ENCODE measurements at places on chromosomes 16 and 17. TPM values are rescaled to one million over a fixed set of nuclear protein-coding genes. Genes with fewer than 3 reads are reported as not detected.
A peak's percentile ranks its signal among the peaks of the same experiment; 100 is the strongest.

- DNase-seq = no peak
- H3K4me1 ChIP-seq = no peaks in the 10 kb centered on the region
- no peaks in the 10 kb centered on the region for H3K36me3 ChIP-seq
- no peaks in the 10 kb centered on the region for H3K27me3 ChIP-seq
- H3K27ac ChIP-seq = no peak overlapping the region
- H3K4me3 ChIP-seq = no peak overlapping the region
Measured at GRCh38 chr16:20402651-20403050, 1.9 kb downstream of the PDILT start.

GRCh38 chr17:73434154-73434553 lies 122.4 kb upstream of the CDC42EP4 start:
- H3K36me3 ChIP-seq = no peaks in the 10 kb centered on the region
- H3K27me3 ChIP-seq = no peaks in the 10 kb centered on the region
- H3K27ac ChIP-seq = no peak overlapping the region
- no peaks in the 10 kb centered on the region for H3K4me1 ChIP-seq
- DNase-seq = no peak
- no peak overlapping the region for H3K4me3 ChIP-seq

- no peaks in the 10 kb centered on the region for H3K36me3 ChIP-seq
- H3K4me3 ChIP-seq = no peak overlapping the region
- no peaks in the 10 kb centered on the region for H3K27me3 ChIP-seq
- no peaks in the 10 kb centered on the region for H3K4me1 ChIP-seq
Measured at GRCh38 chr16:55010492-55011160, 80.0 kb downstream of the IRX5 start.

NACA2 gene
- total RNA-seq = not detected

- H3K27me3 ChIP-seq = no peaks in the 10 kb centered on the region
- H3K27ac ChIP-seq = no peak overlapping the region
- no peaks in the 10 kb centered on the region for H3K4me1 ChIP-seq
- no peaks in the 10 kb centered on the region for H3K36me3 ChIP-seq
- no peak for DNase-seq
- no peak overlapping the region for H3K4me3 ChIP-seq
Measured at GRCh38 chr16:2273931-2274330, 6.0 kb upstream of the RNPS1 start.

DNA sequence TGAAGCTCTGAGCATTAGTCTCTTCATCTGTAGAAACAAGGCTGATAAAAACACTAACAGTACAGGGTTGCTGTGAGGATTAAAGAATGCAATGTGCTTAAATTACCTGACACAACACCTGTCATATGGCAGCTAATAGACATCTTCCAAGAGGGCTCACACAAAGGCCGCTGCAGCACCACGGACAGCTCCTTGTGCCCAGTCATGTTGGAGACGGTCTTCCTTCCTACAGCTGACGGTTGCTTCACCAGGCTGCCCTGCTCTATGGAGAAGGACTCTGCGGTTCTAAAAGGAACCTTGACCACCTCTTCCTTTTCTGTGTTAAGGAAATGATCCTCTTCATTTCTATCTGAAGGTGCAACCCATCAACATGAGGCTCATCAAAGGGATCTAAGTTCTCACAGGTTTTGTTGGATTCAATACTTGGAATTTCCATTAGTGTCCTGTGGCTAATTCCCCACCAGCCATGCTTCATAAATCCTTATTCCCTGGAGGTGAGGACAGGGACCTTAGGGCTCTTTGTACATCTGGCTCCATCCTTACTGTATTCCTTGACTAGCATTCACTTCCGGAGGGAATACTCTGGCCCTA lies 138.9 kb upstream of the CES5A start:
- peak; percentile 6 for DNase-seq
- no peaks in the 10 kb centered on the region for H3K4me1 ChIP-seq
- no peak overlapping the region for H3K27ac ChIP-seq

DNA sequence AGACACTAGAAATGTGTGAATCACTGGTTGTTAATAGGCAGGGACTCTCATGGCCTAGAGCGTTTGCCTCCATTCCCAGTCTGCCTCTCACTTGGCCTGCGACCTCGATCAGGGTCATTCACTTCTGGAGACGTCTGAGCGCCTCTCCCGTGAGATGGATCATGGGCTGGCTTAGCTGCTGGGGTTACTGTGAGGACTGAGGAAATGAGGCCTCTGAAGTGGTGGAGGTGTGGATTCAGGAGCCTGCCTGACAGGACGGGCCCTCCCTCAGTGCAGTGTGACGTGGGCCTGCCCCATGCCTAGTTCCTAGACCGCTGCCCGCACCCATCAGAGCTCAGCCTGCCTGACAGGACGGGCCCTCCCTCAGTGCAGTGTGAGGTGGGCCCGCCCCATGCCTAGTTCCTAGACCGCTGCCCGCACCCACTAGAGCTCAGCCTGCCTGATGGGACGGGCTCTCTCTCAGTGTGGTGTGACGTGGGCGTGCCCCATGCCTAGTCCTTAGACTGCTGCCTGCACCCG lies 61.9 kb downstream of the BANP start:
- no peak overlapping the region for H3K4me3 ChIP-seq
- DNase-seq = no peak
- H3K27ac ChIP-seq = no peak overlapping the region
- peaks cover 2% of the 10 kb centered on the region for H3K36me3 ChIP-seq
- no peaks in the 10 kb centered on the region for H3K4me1 ChIP-seq
- H3K27me3 ChIP-seq = no peaks in the 10 kb centered on the region

GRCh38 chr17:8611137-8611536 lies 19.4 kb downstream of the MYH10 start:
- peak; percentile 22 for DNase-seq
- H3K36me3 ChIP-seq = no peaks in the 10 kb centered on the region
- H3K4me1 ChIP-seq = no peaks in the 10 kb centered on the region
- no peak overlapping the region for H3K4me3 ChIP-seq
- no peak overlapping the region for H3K27ac ChIP-seq

SPECC1 gene
- 15.0 TPM for total RNA-seq

DNA sequence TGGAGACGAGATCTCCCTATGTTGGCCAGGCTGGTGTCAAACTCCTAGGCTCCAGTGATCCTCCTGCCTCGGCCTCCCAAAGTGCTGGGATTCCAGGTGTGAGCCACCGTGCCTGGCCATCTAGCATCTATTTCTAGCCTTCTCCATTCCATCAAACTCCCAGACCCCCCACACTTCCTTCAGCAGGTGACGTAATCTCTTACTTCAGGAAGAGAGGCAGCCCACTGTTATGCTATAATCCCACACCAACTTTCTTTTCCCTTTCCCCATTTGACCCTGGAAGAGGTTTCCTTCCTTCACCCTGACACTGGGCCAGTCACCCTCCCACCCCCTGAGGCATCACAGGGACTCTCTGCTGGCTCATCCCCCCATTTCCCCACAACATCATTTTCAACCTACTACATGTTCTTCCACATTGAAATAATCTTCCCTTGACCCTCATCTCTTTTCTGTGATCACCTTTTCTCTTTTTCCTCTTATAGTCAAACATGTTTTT lies 7.6 kb downstream of the ITGA2B start:
- peaks cover 8% of the 10 kb centered on the region for H3K4me1 ChIP-seq
- no peak overlapping the region for H3K27ac ChIP-seq

DNA sequence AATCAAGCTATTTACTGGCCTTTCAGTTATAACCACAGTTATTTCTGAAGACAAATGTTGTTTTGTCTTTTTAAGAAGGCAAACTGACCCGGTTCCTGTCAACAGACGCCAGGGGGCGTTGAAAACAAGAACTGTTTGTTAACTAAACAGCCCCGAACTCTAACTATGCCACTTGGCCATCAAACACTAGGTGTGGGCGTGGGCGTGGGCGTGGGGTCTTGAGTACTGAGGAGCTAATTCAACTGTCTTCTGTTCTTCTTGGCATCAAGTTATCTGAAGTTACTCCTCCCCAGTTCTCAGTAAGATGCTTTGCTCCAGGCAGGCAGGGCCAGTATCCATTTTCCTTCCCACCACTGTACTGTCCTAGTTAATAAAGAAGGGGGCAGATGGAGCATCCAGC lies 63.3 kb upstream of the MTMR4 start:
- H3K4me3 ChIP-seq = no peak overlapping the region
- H3K27ac ChIP-seq = no peak overlapping the region
- H3K36me3 ChIP-seq = no peaks in the 10 kb centered on the region
- peaks cover 3% of the 10 kb centered on the region for H3K27me3 ChIP-seq

RNF227 gene
- 0.58 TPM for total RNA-seq

DNA sequence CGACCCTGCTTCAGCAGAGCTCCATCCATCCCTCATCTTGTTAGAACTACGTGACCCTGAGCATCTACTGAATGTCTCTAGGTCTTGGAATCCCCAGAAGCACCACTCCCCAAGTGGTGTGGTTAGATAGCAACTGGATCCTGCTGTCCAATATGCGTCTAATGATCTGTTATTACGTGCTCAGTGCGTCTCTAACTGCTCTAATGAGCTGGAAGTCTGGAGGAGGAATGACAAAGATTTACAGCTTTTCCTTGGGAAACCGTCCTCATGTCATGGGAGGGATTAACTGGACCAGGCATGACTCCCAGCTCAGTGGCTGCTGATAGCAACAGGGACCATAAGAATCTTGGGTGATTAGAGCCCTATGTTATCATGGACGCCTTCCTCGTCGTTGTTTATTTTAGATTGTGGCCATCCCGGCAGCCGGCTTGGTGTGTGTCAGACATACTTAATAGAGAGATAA lies 150.9 kb downstream of the HS3ST3B1 start:
- no peak for DNase-seq
- H3K4me3 ChIP-seq = no peak overlapping the region
- no peaks in the 10 kb centered on the region for H3K27me3 ChIP-seq
- H3K4me1 ChIP-seq = no peaks in the 10 kb centered on the region

GRCh38 chr17:57860414-57860999 lies 10.7 kb upstream of the MRPS23 start:
- H3K36me3 ChIP-seq = no peaks in the 10 kb centered on the region
- no peak overlapping the region for H3K4me3 ChIP-seq
- no peaks in the 10 kb centered on the region for H3K27me3 ChIP-seq
- no peak for DNase-seq
- H3K27ac ChIP-seq = no peak overlapping the region

DNA sequence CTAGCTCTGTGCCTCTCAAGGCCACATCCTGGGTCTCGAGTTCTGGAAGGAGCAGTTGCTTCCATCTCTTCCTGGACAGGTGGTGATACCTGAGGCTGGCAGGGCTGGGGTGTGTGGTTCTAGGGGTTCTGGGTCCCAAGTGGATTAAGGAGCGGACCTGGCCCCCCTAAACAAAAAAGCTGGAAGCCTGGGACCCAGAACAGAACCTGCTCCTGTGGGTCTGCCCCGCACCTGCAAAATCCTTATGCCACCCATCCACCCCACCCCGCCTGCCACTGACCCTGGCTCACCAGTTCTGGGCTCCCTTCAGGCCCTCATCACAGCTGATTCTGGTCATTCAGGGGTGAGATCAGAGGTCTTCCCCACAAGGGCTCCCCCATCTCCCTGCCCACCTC lies 44.8 kb downstream of the ADCY7 start:
- peaks cover 12% of the 10 kb centered on the region for H3K4me1 ChIP-seq
- DNase-seq = no peak
- H3K27me3 ChIP-seq = no peaks in the 10 kb centered on the region
- peaks cover 6% of the 10 kb centered on the region for H3K36me3 ChIP-seq
- H3K27ac ChIP-seq = no peak overlapping the region

- no peak overlapping the region for H3K4me3 ChIP-seq
- H3K27ac ChIP-seq = no peak overlapping the region
- H3K36me3 ChIP-seq = no peaks in the 10 kb centered on the region
- no peak for DNase-seq
- H3K27me3 ChIP-seq = no peaks in the 10 kb centered on the region
Measured at GRCh38 chr17:61218438-61218837, 181.2 kb upstream of the TBX2 start.

ABCC3 gene
- 2.1 TPM for total RNA-seq

ITGAD gene
- not detected for total RNA-seq
